Amygdala (tissue), 56 donors: ENCODE measurements at places on chromosomes 5 and 9.
A peak's percentile ranks its signal among the peaks of the same experiment; 100 is the strongest.

DNA sequence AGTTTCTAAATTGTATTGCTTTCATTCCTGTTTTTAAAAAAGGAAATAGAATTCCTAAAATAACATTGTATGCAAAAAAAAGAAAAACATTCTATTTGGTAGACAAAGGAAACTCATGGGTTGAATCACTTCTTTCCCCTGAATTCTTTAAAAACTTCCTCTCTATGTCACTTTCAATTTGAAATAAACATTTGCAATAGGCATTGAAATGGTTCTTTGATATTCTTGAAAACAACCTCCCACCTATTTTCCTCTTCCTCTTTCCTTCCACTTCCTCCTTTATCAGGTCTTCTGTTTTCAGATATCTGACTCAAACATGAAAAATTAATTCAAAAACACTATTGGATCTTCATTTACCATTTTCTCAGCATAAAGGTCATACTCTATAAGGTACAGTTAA is 442.0 kb upstream of the MEF2C start:
- no peak for DNase-seq

DNA sequence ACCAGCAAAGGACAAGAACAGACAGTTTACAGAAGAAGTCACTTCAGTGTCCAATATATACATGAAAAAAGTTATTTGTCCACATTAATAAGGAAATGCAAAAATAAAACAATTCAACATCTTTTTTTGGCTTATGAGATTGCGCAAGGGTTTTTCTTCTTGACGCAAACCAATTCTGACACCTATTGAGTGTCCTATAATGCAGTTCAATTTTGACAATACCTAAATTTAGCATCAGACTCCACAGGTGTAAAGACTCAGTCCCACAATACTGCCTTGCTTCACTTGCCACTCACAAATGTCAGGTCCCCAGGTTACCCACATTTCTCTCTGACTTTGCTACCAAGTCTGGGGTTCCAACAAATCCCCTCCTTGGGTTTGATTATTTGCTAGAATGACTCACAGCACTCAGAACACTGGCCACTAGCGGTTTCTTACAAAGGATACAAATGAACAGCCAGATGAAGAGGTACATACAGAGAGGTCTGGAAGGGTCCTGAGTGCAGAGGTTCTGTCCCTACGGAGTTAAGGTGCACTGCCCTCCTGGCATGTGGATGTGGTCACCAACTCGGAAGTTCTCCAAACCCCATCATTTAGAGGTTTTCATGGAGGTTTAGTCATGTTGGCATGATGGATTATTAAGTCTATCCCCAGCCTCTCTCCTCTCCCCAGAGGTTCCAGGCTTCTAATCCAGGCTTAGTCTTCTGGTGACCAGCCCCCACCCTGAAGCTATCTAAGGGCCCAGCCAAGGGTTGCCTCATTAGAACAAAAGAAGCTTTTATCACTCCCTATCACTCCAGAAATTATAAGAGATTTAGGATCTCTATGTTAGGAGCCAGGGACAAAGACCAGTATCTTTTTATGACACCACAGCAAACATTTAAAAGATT is 27.0 kb upstream of the SLC22A5 start:
- no peak for DNase-seq

DNA sequence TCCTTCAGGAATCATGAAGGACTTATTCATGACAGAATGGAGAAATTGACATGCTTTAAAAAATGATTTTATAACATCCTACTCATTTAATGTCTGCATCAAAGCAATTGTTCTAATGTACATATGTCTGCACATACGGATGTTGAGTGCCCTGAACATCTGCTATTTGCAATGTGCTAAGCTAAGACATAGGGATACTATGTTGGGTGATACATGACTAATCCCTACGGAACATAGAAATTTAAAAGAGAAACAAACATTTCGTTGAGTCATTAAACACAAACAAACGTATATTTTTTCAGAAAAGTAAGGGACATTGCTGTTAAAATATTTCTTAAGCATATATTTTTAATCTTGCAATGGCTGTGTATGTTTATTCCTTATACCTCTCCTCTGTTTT is 686.5 kb upstream of the ADAMTS16 start:
- no peak for DNase-seq

- no peak for DNase-seq
Observed at GRCh38 chr5:160969645-160970044, 117.6 kb upstream of the ATP10B start.

- no peak for DNase-seq
Observed at GRCh38 chr5:156221816-156222215, 105.1 kb upstream of the SGCD start.

DNA sequence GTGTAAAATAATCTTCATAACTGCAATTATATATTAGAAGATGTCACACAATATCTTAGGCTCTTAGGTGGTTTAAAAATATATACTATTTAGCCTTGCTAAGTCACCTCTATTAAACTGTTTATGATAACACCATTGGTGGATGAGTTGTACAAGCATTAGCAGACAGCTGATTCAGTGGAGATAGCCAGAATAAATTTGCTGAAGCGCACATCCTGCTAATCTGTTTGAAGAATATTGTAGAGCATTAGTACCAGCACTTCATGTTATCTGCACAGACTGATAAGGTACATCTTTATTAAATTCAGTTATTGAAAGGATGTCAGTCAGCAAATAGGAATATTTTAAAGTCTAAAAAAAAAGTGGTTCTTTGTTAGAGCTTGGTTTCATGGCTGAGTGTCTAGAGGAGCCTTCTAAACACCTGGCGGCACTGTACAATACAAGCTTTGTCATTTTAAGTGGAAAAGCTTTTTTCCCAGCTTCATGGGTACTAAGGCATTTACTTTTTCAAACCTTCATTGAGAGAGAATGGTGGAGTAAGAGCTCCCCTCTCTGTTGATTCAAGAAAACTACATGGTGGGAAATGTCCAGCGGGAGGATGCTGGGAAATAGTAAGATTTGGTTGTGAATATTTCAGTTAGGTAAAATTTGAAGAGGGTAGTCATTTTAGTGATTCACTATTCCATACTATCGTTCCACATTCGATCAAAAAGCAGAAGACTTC is 275.1 kb downstream of the SLF1 start:
- no peak for DNase-seq

GRCh38 chr5:75584641-75585040 is 26.6 kb upstream of the ANKDD1B start:
- no peak for DNase-seq

- no peak for DNase-seq
Observed at GRCh38 chr5:89883967-89884366, 525.6 kb downstream of the CETN3 start.

DNA sequence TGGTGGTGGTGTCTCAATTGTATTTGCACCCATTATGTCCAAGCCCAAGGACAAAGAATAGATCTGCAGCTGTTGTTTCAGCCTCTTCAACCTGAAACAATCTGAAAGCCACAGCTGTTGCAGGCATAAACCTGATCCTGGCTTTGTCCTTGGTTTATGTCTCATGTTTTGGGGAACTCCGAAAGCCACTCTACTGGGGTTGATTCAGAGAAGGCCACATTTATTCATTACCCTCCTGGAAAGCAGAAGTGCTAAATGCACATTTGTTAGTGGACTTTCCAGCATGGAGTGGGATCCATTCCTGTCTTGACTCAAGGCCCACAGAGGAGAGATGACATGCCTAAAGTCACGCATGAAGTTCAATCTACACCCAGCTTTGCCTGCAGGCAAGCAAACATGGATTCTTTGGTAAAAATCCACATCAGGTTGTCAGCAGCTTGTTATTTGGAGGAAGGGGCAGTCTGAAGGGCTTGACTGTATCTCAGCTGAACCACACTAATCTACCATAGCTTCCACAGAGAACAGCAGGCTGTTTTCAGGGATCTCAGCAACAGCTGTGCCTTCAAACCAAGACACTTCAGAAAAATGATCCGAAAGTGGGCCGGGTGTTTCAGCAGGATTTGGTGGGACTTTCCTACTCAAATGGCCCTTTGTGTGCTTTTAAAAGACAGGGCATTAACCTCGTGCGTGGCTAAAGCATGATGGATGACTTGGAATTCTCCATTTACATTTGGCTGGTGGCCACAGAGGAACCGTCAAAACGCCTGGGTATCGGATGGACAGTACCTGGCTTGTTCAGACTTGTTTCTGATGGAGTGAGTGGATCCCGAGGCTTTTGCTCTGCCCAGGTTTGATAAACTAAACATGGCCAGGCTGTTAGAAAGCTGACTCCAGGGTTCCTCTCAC is 36.2 kb upstream of the ADAM19 start:
- DNase-seq: no peak

GRCh38 chr9:136944212-136944518 is 373 bp downstream of the FBXW5 start:
- no peak for DNase-seq

- DNase-seq: no peak
Observed at GRCh38 chr9:14524873-14525515, 168.2 kb downstream of the ZDHHC21 start.

DNA sequence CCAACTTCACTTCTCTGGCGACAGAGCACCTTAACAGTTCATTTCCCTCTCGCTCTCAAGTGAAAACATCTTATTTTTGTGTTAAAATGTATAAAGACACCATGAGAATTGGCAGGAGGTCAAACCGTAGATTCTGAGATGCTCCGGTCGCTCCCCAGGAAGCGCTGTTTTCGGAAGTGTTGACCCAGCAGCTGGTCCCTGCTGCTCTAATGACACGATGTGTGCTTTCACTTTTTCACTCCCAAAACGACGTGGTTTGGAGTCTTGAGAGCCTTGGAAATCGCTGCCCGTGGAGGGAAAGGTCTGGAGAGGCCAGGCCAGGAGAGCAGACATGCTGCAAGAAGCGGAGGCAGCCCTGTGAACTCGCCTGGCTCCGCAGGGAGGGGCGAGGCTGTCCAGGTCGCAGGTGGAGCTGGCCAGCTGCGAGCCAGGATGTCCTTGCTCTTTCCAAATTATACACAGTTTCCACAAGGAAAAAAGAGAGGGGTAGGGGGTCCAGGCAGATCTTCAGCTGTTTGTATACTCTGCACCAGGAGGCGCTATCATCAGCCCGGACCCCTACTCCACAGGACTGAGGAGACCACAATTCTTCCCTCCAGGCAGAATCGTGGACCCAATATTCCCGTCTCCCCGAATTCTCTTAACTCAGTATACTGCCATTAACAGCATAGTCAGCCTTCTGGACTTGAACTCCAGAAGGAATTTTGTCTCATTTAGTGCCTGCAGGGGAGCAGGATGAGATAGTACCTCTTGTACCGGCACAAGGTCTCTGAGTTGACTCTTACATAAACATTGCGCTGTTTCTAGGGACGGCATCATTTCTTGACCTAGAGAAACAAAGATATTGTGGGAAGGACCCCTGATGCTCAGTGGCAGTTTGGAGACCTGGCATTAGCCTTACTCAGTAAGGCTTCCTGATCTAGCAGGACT is 248.6 kb upstream of the ANKRD55 start:
- DNase-seq: peak; percentile 53

GRCh38 chr5:165029099-165029870 is 1523.9 kb downstream of the MAT2B start:
- DNase-seq: no peak

DNA sequence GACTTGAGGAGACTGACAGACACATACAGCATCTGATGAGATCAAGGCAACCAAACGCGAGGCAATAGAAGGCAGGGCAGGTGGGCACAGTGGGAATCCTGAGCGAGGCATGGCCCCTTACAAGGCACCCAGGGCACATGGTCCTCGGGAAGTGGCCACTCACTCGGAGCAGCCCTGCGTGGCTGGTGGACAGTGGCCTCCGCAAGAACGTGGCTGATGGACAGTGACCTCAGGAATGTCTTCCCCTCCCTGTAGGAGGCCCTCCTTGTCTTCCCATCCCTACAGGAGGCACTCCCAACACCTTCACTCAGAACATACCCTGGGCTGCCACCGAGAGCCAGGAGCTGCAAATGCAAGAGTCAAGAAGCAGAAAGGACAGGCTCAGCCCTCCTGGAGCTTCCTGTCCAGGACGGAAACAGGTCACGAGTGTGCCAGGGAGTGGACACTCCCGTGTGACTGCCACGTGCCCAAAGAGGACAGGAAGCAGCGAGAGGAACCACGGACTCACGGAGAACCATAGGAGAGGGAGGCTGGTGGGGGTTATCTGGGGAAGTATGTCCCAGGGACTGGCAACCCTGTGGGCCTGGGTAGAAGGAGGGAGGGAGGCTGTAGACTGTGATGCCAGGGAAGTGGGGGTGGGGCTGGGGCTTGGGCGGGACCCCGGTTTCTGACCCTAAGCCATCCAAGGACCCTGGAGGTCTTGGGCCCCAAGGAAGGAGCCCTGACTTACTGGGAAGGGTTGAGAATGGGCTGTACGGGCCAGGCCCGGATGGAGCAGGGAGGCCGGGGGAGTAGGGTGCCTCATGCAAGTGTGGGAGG is 321.9 kb upstream of the IRX4 start:
- DNase-seq: no peak

DNA sequence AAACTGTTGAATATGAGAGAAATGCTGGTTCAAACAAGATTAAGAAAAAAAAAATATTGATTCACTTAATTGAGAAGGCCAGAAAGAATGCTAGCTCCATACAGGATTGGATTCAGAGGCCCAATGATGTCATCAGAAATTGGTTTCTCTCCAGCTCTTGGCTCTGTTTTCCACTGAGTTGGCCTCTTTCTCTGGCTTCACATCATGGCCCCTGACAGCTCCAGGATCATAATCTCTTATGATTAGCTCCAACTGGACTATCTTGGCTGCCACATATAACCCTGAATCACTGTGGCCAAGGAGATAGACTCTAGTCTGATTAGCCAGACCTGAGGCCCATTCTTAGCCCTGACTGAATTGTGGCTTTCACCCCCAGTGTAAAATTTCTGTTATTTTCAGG is 244.7 kb upstream of the GRAMD2B start:
- no peak for DNase-seq

- DNase-seq: no peak
Observed at GRCh38 chr5:149285153-149285552, 13.5 kb downstream of the AFAP1L1 start.

DNA sequence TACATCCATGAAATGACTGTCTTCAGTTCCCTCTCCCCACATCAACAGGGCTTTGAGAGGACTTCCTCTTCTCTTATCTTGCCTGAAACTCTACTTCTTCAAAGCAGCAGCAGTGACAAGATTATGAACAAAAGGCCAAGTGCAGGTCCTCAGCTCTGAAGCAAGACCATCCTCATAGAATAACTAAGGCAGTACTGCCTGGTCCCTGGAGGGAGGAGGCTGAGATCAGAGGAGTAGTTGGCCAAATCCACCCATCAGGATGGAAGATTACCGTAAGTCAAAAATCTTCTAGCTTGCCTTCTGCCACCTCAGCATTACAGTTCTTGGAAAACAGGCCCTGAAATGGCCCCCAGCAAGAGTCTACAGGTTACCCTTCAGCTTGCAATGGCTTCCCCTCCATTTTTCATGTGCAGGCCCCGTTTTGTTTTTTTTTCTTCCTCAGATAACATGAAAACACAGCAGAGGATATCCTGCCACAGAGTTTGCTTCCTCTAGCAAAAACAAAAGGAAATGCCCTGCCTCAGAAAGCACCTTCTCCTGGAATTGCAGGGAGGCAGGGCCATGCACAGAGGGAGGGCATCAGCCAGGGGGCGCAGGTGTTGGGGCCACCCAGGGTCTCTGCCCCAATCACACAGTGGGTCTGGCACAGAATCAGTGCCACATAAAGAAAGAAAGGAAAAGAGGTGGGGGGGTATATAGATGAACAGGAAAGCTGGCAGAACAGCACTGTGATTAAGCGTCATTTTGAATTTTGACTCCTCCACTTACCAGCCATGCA is 40.0 kb downstream of the KLHL3 start:
- no peak for DNase-seq
